ENCODE measurements at places on chromosomes 6 and 20. TPM values are rescaled to one million over a fixed set of nuclear protein-coding genes. Genes with fewer than 3 reads are reported as not detected.

Gene JPH2
- 11.1 TPM for total RNA-seq

Gene RUNX2
- total RNA-seq, result 8.1 TPM

Gene LRRN4
- not detected for total RNA-seq

Gene PHACTR3
- total RNA-seq, result 4.5 TPM

Gene C6orf52
- 5.0 TPM for total RNA-seq

Gene OLIG3
- total RNA-seq, result not detected

Gene ZNF217
- total RNA-seq, result 49.3 TPM

DNA sequence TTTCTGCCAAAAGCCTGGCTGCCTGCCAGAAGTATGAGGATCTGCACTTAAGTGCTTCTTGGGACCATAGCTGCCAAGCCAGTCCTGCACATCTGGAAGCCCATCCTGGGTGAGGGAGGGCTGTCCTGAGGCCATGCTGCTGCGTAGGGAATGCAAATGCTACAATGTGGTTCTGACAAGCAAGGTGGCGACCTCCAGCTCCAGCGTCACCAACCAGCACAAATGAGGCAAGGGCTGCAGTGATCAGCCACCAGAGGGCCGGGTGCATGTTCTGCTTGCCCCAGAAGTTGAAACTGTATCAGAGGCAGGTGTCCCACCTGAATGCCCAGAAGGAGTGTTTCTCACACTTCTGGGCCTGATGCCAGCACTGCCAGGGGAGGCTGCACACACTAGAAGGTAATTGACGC is 99.1 kb upstream of the KCNQ5 start:
- H3K36me3 ChIP-seq, result no peaks in the 10 kb centered on the region
- peaks cover 10% of the 10 kb centered on the region for H3K27me3 ChIP-seq
- H3K27ac ChIP-seq, result no peak overlapping the region
- DNase-seq, result peak; percentile 34
- no peaks in the 10 kb centered on the region for H3K4me1 ChIP-seq

GRCh38 chr20:481167-481566 is 18.8 kb upstream of the TBC1D20 start:
- H3K27ac ChIP-seq, result no peak overlapping the region
- H3K4me1 ChIP-seq, result peaks cover 11% of the 10 kb centered on the region
- no peak overlapping the region for H3K4me3 ChIP-seq
- no peaks in the 10 kb centered on the region for H3K27me3 ChIP-seq
- no peak for DNase-seq

DNA sequence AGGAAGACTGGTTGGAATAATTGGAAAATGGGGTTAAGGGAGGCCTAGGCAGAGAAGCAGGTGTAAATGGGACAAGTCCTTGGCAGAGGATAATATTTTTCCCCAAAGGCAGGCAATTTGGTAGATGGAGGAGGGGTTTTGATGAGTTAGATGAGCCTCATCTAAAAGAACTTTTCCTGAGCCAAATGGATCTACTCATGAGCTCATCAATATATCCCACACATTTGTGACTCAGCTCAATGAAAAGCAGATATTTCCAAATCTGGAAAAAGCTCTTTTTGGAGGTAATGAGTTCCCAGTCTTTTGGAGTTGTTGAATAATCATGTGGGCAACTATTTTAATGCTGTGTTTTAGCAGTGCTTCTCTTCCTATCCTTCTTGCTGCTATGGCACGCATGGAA is 685.5 kb upstream of the CITED2 start:
- no peak overlapping the region for H3K4me3 ChIP-seq
- peaks cover 41% of the 10 kb centered on the region for H3K4me1 ChIP-seq
- H3K27me3 ChIP-seq, result no peaks in the 10 kb centered on the region
- no peak for DNase-seq

DNA sequence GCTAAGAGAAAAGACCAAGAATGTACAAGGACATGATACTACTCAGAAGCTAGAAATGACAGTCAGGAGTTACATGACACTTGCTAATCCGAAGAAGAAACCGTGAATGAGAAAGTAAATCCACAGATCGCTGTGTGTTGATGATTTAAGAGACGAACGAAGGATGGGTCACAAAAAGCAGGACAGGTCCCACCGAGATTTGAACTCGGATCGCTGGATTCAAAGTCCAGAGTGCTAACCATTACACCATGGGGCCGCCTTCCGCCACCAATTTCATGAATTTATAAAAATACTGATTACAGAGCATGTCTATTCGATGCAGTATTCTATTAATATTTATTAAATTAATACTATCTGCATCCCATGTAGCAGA is 54.0 kb upstream of the BTN3A2 start:
- DNase-seq, result peak; percentile 57
- H3K36me3 ChIP-seq, result peaks cover 27% of the 10 kb centered on the region

DNA sequence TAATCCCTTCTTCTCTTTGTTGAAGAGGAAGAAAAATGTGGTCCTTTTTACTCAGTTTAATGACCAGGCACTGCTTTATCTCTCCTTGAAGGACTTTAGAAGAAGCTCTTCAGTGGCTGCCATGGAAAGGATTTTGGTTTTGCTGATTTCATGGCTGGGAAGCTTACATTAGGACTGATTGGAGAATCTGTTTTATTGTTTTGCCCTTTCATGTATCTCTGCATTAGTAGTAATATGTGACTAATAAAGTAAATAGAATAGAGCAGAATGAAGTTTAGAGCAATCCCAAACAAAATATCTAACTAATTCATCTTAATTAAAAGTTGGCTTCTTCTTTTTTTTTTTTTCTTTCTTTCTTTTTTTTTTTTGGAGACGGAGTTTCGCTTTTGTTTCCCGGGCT is 502.9 kb downstream of the HAO1 start:
- no peak overlapping the region for H3K27ac ChIP-seq
- H3K36me3 ChIP-seq, result no peaks in the 10 kb centered on the region
- H3K27me3 ChIP-seq, result no peaks in the 10 kb centered on the region

DNA sequence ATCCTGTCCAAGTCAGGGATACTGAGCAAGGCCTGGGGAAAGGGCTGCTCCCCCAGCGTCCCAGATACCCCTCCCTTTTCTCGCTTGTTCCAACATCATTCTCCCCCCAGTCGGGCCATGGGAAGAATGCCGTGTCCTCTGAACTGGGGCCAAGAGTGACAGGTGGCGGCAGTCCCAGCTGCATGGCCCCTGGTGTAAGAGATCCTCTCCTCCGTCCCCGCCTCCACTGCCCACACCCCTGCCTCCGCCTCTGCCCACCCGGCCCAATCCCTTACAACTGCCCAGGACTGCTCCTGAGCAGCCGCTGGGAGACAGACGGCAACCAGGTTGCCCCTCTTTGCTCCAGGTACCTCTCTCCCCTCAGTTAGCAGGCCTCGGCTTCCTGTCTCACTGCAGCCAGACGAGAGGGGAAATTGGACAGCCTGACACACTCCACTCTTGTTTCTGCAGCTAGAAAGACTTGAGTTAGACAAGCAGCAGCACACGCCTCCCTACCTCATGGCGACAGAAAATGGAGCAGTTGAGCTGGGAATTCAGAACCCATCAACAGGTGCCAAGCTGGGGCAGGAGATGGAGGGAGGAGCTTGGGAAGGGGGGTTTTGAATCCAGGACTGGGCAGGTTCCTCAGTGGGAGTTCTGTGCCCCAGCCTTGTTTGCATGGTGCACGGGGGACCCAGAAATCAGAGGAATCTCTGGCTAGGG is at the start of gene MYLK2:
MYLK2 (plus strand) TSS at position 274 of the 702 bp plus-strand sequence; CDS start at position 499, 225 bp downstream.
- H3K36me3 ChIP-seq, result no peaks in the 10 kb centered on the region
- no peaks in the 10 kb centered on the region for H3K27me3 ChIP-seq
- H3K4me3 ChIP-seq, result no peak within 1 kb of the TSS

DNA sequence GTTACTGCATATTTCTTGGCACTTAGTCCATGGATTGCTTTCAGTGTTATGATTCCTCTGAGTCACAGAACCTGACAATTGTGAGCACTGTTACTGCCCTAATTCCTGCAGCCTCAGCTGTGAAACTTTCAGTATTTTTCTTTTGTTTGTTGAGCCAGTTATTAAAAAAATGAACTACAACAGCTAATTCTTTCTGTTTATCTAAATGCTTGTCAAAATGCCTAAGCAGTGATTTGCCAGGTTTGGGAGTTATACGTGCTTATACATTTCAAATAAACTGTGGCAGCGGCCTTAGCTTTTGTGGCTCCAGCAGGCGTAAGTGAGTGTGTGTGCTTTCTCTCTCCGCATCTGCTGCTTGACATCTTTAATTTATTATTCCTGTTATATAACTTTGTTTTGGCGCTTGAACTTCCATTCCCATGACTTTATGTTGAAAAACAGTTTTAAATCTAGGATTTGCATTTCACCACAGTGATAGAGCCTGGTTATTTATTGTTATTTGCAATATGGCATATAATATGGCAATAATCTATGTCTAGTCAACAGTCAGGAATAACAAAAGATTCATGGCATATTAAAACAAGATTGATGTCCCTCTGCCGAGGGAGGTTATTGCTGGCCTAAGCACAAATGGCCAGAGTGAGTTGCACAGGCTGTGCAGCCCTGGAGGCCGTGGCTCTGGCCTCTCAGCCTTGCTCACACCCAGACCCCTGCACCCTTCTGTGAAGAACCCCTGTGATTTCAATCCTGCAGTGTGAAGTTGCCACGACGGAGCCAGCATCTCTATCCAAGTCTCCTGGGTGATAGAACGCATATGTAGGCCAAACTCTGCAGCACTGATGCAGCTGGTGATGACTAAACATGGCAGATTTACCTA is 303.4 kb downstream of the THBS2 start:
- no peak overlapping the region for H3K27ac ChIP-seq
- no peak for DNase-seq
- H3K4me3 ChIP-seq, result no peak overlapping the region
- no peaks in the 10 kb centered on the region for H3K4me1 ChIP-seq

GRCh38 chr20:942611-943010 is 26.5 kb upstream of the ANGPT4 start:
- peaks cover 35% of the 10 kb centered on the region for H3K27me3 ChIP-seq
- no peak overlapping the region for H3K27ac ChIP-seq
- no peaks in the 10 kb centered on the region for H3K4me1 ChIP-seq
- H3K4me3 ChIP-seq, result no peak overlapping the region
- no peaks in the 10 kb centered on the region for H3K36me3 ChIP-seq

- DNase-seq, result no peak
- no peak overlapping the region for H3K27ac ChIP-seq
These were observed 196.8 kb downstream of the ATXN1 start for GRCh38 chr6:16564436-16564835.

GRCh38 chr20:23270382-23270911 is 80.1 kb upstream of the NXT1 start:
- no peak for DNase-seq
- H3K36me3 ChIP-seq, result no peaks in the 10 kb centered on the region
- no peaks in the 10 kb centered on the region for H3K27me3 ChIP-seq

DNA sequence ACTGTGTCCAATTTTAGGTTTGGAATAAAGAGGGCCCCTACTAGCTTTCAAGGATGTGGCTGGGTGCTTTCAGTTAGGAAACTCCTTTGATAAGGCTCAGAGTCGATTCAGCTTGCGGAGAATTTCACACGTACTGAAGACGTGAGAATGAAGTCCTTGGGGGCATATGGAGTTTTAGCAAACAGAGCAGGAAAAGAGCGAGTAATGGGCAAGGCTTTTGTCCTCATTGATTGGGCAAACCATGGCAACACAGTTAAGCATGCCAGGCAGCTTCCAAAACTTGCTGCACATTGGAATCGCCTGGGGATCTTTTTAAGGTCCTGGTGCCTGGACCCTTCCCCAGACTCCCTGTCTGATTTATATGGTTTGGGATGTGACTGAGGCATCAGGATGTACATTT is 29.2 kb downstream of the ISM1 start:
- no peaks in the 10 kb centered on the region for H3K27me3 ChIP-seq
- no peak for DNase-seq
- no peaks in the 10 kb centered on the region for H3K36me3 ChIP-seq

DNA sequence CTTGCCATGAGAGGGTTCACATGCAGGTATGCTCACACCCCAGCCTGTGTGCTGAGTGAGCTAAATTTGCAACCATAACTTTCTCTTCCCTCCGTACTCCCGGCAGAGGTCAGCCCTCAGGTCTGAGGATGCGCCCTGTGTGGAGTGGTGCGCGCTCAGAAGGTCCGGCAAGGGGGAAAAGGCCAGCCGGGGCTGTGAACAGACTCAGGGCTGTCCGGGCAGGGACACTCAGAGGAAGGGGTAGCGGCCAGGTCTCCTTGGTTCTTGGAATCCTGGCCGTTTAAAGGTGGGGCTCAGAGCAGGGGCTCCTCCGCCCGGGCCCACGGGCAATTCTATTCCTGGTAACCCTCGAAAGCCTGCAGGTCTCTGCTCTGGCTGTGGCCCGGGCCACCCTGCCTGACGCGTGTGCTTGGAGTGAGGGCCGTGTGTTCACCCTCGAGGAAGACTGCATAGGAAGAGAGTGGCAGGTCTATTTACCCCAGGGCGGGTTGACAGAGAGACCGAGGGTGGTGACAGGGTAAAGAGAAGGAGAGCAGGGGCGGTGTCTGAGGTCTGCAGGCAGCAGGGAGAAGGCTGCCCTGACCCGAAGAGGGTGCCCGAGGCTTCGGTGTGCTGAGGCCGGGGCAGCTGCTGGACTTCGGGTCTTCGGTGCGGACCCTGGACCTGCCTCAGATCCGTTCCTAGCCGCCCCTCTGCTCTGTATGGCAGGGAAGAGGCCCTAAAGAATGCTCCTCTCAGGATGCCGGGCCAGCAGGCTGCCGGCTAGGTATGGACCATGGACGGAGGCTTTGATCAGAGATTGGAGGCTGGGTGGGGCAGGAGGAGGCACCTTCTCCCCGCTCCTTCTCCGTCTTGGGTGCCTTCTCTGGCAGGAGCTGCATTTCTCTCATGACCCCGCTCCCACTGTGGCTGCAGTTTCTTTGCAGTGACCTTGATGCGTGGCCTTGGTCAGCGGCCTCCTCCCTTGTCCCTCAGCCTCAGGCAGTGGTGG is 131.1 kb upstream of the ARMC2 start:
- no peak for DNase-seq
- no peaks in the 10 kb centered on the region for H3K36me3 ChIP-seq
- H3K27me3 ChIP-seq, result no peaks in the 10 kb centered on the region
- no peak overlapping the region for H3K27ac ChIP-seq
- peaks cover 33% of the 10 kb centered on the region for H3K4me1 ChIP-seq
- no peak overlapping the region for H3K4me3 ChIP-seq

Measured in MCF 10A (cell line).